Stimulated activated CD4-positive, alpha-beta T cell treated with anti-CD3 and anti-CD28 coated beads, Interleukin-1b, Interleukin-23, amount 100 ng/mL, for 1 hour (primary cell): ENCODE measurements at places on chromosomes 13 and 19.

DNA sequence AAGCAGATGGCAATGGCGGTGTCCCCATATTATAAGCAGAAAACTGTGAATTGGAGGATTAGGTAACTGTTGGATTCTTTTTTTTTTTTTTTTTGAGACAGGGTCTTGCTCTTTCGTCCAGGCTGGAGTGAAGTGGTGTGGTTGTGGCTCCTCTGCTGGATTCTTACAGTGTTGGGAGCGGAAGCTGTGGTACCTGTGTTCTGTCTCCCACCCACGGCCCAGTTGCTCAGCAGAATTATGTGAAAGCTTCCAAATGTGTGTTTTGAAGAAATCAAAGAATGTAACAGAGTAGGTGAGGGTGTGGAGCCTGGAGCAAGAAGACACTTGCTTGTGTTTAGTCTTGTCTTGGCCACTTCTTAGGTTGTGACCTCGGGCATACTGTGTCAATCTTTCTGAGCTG lies 295.6 kb downstream of the SHISA2 start:
- no peak for DNase-seq

GRCh38 chr19:3409346-3410064 lies 43.1 kb downstream of the NFIC start:
- DNase-seq: no peak

DNA sequence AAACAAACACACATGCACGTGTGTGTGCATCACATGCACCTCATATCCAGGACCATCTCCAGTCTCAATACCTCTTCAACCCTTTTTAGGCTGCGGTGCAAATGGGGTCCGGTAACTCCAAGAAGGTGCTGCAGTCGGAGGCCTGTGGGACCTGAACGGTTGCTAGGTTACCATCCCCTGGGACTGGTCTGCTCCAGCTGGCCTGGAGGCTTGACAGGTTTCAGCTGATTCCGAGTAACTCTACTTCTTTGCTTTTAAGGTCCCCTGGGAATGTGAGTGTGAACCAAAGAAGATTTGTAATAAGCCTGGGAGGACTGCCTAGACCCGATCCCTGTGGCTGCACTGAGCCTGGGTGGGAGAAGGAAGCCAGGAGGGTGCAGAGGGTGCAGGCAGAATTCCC lies 117.5 kb downstream of the CCNA1 start:
- DNase-seq: no peak

GRCh38 chr13:41652735-41653361 lies 195.5 kb downstream of the RGCC start:
- no peak for DNase-seq

GRCh38 chr19:8592231-8593009 lies 15.2 kb upstream of the MYO1F start:
- DNase-seq: peak; percentile 87

- no peak for DNase-seq
These were observed at the start of gene ZNF69 for GRCh38 chr19:11887611-11888531. ZNF69 (plus strand) TSS chr19:11887782; CDS start chr19:11887924, 142 bp downstream.

- peak; percentile 17 for DNase-seq
These were observed 35.9 kb upstream of the ZSCAN5A start for GRCh38 chr19:56350416-56351045.

- DNase-seq: no peak
These were observed 79.2 kb downstream of the LRCH1 start for GRCh38 chr13:46632176-46632575.

- DNase-seq: no peak
These were observed 219.0 kb downstream of the COG6 start for GRCh38 chr13:39874331-39875053.
